ENCODE measurements at places on chromosomes 11 and 22. TPM values are rescaled to one million over a fixed set of nuclear protein-coding genes. Genes with fewer than 3 reads are reported as not detected.

Gene DRD2
- total RNA-seq: not detected

Gene BCO2
- 1.1 TPM for total RNA-seq

Gene CYB5R2
- total RNA-seq: 5.5 TPM

Gene ACRV1
- not detected for total RNA-seq

Gene C11orf91
- 0.33 TPM for total RNA-seq

Gene OR52I1
- not detected for total RNA-seq

Gene PRODH
- not detected for total RNA-seq

Gene ACTN3
- 0.19 TPM for total RNA-seq

Gene XPNPEP3
- total RNA-seq: 13.8 TPM

Gene FHIP1B
- 19.0 TPM for total RNA-seq

Gene GTF2H1
- 85.9 TPM for total RNA-seq

Gene SMC1B
- total RNA-seq: not detected

Gene CDKN1C
- 5.6 TPM for total RNA-seq

Gene BSCL2
- total RNA-seq: 28.7 TPM

Gene ZNF215
- 4.1 TPM for total RNA-seq

Gene PHRF1
- 35.8 TPM for total RNA-seq

Gene CASP1
- total RNA-seq: 9.6 TPM

Gene PRR33
- total RNA-seq: not detected

Gene YPEL4
- total RNA-seq: 0.29 TPM

Gene MEI1
- total RNA-seq: 0.96 TPM

Gene OR2AG2
- 0.29 TPM for total RNA-seq

Gene OR52E8
- not detected for total RNA-seq

Gene GAS2L1
- 27.2 TPM for total RNA-seq

Gene PYGM
- total RNA-seq: 0.33 TPM

Gene DKK3
- 251 TPM for total RNA-seq

Gene KCTD14
- 0.48 TPM for total RNA-seq

Gene KIAA1671
- 66.3 TPM for total RNA-seq

Gene KDM4E
- total RNA-seq: not detected

Gene ALDH3B1
- total RNA-seq: 2.0 TPM

Gene DEUP1
- not detected for total RNA-seq

Gene YWHAH
- 173 TPM for total RNA-seq

Gene A4GALT
- total RNA-seq: 36.3 TPM

Gene HSPB2
- total RNA-seq: not detected

Gene MLC1
- not detected for total RNA-seq

Gene MADD
- 26.8 TPM for total RNA-seq

Gene TSPAN32
- not detected for total RNA-seq

Gene NPTXR
- total RNA-seq: 0.38 TPM

Gene APLNR
- 0.48 TPM for total RNA-seq

All from vein endothelial cell (primary cell).